Activated CD8-positive, alpha-beta memory T cell treated with anti-CD3 and anti-CD28 coated beads, Interleukin-2, amount 50 U/mL, for 48 hours (primary cell): ENCODE measurements at places on chromosomes 11 and 22.

- no peak for DNase-seq
Measured at GRCh38 chr22:24153353-24153752, 27.9 kb upstream of the SUSD2 start.

GRCh38 chr11:45208135-45208534, 61.7 kb downstream of the PRDM11 start:
- DNase-seq = no peak

- DNase-seq = no peak
Measured at GRCh38 chr11:44964526-44965209, 14.0 kb upstream of the TP53I11 start.

DNA sequence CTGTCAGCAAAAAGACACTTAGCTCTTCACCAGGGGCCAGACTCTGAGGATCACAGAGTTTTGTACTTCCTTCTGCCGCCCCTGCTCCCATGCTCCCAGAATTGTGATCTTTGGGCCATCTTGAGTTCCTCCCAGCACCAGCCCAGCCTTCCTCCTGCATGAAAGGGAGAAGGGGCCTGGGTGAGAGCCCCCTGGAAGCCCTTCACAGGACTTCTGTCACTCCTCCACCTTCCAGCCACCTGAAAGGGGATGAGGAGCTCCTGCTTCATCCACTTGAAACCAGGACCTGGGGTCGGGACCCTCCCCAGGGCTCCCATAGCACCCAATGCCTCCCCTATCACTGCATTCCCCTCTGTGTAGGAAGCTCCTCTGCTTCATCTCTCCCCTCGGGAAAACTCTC, 174.2 kb downstream of the BUD13 start:
- no peak for DNase-seq

GRCh38 chr11:61912530-61912898, 4.9 kb downstream of the RAB3IL1 start:
- no peak for DNase-seq

DNA sequence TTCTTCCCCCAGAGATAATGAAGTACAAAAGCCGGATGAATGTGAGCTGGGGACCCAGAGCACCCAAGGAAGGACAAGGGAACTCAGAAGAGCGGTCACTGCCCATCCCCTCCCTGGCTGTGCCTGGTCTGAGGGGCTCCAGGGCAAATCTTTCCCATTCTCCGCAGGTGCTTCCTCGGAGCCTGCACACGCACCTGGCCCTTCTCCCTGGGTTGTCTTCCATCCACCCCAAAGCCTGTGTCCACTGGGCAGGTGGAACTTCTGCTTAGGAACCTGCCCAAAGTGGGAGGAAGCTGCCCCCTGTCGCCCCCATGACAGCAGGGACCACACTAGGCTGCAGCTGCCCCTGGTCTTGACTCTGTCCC, 121.0 kb upstream of the FGF3 start:
- DNase-seq = no peak

- DNase-seq = no peak
Measured at GRCh38 chr11:47510209-47510608, 42.7 kb downstream of the CELF1 start.

DNA sequence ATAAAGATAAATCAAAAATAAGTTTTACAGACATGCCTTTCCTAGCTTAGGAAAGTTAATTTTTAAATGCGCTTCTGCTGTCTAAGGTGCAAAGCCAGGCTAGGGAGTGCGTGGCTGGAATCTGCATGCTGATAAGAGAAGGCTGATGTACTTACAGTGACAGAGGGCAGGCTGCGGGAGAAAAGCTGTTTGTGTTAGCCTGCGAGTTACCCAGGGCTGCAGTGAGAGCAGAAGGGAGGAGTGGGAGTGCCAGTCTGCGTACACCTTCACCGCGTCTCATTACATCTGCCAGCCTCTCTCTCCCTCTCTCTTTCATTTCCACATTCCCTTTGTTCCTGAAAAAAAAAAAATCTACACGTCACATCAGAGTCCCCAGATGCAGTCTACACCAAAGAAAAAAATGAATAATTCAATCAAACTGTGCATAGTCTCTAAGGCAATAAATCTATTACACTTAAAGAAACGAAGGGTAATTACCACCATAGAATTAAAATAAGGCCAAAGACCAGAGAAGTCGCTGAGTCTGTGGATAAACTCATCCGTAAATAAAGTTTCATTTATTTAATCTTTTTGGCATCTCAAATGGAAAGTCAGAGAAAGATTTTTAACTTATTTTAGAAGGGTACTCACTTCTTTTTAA, 126.4 kb upstream of the C11orf58 start:
- no peak for DNase-seq

DNA sequence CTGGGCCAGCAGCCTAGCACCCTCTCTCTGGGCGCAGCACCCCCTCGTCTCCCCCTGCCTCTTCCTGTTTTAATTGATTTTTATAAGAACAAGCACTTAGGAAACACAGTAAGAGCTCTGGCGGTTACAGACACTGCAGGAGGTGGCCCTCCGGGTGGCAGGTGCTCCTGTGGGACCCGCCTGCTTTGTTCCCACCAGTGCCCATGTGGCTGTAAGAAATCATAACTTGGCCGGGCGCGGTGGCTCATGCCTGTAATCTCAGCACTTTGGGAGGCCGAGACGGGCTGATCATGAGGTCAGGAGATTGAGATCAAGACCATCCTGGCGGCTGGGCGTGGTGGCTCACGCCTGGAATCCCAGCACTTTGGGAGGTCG, 18.4 kb downstream of the TSPAN4 start:
- no peak for DNase-seq

DNA sequence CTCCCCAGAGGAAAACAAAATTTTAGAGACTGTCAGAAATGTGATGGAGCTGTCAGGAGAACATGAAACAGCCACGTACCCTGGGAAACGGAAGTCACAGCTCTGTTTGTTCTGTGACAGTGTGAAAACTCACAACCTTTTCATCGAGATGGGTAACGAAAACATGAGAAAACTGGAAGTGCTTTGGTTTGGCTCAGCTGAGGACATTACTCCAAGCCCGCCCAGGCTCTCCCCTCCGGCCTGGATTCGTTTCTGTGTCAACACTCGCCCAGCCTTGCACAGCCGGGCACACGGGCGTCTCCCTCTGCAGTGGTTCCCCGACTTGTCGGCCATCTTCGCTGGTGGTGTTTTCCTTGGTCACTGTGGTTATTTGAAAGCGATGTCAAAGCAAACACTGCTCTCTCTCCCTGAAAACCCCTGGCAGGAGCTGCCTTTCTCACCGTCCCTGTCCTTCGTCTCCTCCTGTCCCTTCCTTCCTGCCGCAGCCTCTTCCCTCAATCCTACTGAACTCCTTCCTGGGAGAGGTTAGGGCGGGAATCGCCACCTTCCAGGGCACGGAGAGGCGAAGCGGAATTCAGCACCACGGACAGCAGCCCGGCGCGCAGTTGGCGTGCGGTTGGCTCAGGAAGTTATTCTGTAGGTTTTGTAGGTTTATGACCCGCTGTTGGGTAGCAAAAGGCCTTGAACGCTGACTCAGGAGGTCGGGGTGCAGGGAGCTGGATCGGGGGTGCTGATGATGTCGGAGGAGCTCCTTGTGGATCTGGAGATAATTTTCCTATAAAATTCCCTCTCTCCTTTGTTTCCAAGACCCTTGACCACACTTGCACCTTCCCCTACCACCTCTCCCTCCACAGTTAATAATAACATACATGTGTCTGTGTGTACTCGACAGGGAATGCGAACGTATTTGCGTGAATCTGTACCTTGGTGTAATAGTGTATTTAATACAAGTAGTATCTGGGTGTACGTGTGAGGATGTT, 13.1 kb upstream of the RPS19BP1 start:
- peak; percentile 87 for DNase-seq

GRCh38 chr22:47814474-47814873, 1052.0 kb downstream of the TBC1D22A start:
- DNase-seq = no peak

DNA sequence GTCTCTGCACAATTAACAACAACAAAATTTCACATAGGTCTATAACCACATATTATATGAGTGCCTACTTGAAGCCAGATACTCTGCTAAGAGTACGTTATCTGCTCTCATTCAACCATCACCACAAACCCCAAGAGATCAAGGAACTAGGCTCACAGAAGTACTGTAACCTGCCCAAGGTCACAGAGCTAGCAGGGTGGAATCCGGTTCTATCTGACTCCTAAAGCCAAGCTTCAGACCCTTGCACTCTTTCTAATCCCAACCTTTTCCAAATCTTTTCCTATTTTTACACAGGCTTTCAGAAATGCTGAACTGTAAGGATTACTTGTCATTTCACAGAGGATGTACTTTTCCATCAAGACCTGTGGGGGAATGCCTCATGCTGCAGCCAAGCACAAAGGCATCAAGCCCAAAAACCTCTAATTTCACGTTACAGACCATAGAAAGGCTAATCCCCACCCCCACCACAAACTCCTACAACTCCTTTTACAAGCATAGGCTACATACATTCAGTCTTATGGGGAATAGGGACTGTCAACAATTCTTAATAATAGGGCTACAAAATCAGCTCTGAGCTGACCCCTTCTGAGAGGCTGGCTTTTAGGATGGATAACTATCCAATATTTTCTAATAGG, 927 bp downstream of the PRCP start:
- no peak for DNase-seq

DNA sequence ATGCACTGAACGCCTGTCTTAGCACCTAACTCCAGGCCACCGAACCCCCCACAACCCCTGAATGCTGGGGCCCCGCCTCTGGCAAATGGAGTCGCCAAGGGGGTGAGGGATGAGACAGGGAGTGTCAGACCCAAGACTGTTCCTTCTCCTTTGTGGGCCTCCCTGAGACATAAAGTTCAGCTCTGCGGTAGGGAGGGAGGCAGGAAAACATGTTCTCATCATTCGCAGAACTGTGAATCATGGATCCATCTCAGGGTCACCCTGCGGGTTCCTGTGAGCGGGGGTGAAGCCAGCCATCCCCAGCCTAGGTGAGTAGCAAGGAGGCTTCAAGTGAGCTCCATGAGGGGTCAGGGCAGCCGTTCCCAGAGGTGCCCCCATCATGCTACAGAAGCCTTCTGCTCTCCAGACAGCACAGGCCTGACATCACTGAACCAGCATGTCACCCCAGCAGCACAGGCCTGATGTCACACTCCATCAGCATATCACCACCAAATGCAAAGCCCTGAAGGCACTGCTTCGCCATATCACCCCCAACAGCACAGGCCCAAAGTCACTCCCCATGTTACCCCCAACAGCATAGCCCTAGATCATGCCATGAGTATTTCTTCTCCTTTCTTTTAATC, 27.2 kb downstream of the TMPRSS6 start:
- DNase-seq = peak; percentile 74

- no peak for DNase-seq
Measured at GRCh38 chr11:134371436-134372185, 39.8 kb downstream of the GLB1L2 start.

DNA sequence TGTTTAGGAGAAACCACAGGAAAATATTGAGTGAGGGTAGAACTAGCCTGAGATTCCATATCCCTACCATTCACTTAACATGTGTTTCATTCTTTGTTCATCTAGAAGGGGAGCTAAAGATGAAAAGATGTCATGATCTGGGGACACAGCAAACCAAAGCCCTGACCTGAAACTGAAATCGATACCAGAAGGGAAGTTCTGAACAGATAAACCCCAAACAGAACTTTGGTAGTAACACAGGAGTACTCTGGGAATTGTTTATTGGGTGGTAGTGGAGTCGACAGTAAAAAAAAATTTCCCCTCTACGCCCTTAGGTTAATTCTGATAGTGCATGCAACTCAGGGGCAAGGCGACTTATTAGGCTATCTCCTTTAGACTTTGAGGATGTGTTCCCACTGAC, 27.2 kb downstream of the OR2AT4 start:
- DNase-seq = no peak

DNA sequence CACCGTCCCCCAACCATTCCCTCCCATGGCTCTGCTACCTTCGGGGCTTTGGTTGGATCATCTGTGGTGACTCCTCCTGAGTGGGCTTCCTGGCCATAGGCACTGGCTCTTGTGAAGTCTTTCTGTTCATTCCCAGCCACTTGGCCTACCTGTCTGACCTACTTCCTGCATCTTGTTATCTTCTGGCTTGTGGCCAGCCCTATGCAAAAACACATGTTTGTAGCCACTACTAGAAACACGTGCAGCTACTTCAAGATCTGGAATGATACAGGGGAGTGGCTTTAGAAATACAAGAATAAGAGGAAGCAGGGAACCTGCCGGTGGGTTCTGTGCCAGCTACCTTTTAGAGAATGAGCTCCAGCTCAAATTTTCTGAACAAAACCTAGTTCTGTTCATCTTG, 20.9 kb downstream of the RCOR2 start:
- no peak for DNase-seq

DNA sequence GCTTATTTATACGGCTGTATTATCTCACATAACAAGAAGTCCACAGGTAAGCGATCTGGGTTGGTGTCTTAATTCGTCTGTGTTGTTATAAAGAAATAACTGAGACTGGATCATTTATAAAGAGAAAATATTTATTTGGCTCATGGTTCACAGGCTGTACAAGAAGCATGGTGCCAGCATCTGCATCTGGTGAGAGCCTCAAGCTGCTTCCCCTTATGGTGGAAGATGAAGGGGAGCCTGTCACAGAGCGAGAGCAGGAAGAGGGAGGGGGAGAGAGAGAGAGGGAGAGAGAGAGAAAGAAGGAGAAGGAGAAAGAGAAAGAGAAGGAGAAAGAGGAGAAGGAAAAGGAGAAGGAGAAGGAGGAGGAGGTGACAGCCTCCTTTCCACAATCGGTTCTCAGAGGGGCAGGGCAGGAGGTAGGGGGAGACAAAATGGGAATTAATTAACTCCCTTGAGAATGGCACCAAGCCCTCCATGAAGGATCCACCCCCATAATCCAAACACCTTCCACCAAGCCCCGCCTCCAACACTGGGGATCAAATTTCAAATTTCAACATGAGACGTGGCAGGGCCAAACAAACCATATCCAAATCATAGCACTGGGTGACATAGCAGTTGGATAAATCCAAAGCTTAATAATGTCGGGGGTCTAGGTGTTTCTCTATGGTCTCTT, 15.0 kb upstream of the TRIM44 start:
- DNase-seq = no peak

GRCh38 chr22:17350292-17350691, 19.0 kb upstream of the CECR2 start:
- DNase-seq = no peak

GRCh38 chr22:35894937-35895708, 133.5 kb downstream of the RBFOX2 start:
- no peak for DNase-seq

GRCh38 chr11:6926208-6927029, at the start of gene ZNF215:
Gene ZNF215 (plus strand): TSS chr11:6926426. CDS start chr11:6932273, 5,847 bp downstream.
- peak; percentile 70 for DNase-seq

DNA sequence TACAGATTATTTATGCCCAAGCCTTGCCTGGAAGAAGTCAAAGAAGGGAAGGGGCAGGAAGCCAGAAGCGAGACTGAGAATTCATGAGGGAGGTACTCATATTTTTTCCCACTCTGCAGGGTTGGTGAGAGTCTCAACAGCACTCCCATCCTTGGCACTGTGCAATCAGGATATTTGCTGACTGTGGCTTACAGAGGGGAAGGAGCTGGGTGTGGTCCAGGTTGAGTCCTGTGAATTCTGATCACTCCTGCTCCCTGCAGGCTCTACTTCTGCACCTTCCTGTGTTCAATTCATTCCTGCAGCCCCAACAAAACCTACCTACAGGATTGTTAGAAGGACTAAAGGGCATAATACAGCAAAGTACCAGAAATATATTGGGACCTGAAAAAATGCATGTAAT, 530.5 kb downstream of the INSC start:
- DNase-seq = no peak
